ENCODE measurements at places on chromosomes 7 and 10. TPM values are rescaled to one million over a fixed set of nuclear protein-coding genes. Genes with fewer than 3 reads are reported as not detected.

TMEM139 gene
- total RNA-seq: 0.64 TPM

CALHM3 gene
- not detected for total RNA-seq

ARL4A gene
- total RNA-seq: 51.3 TPM

CNPY1 gene
- 19.4 TPM for total RNA-seq

COL26A1 gene
- total RNA-seq: 16.3 TPM

SPACDR gene
- total RNA-seq: 0.54 TPM

SFTPD gene
- total RNA-seq: 1.5 TPM

STK32C gene
- total RNA-seq: 9.9 TPM

CPXM2 gene
- total RNA-seq: 1.8 TPM

MMP21 gene
- total RNA-seq: 0.09 TPM

AKR1C2 gene
- 12.5 TPM for total RNA-seq

TLX1 gene
- total RNA-seq: not detected

ICA1 gene
- 18.3 TPM for total RNA-seq

MKI67 gene
- total RNA-seq: 13.6 TPM

CYP2C9 gene
- not detected for total RNA-seq

FKBP9 gene
- 30.4 TPM for total RNA-seq

MYO1G gene
- 0.54 TPM for total RNA-seq

SEMA3D gene
- total RNA-seq: 39.2 TPM

CFAP46 gene
- total RNA-seq: 5.2 TPM

IMPDH1 gene
- total RNA-seq: 38.3 TPM

DCLRE1A gene
- 12.7 TPM for total RNA-seq

GTF2IRD1 gene
- total RNA-seq: 20.7 TPM

TDRD1 gene
- total RNA-seq: 0.45 TPM

SERPINE1 gene
- 0.27 TPM for total RNA-seq

PCDH15 gene
- total RNA-seq: 36.2 TPM

ADAM12 gene
- total RNA-seq: 16.7 TPM

FEZF1 gene
- not detected for total RNA-seq

INA gene
- 160 TPM for total RNA-seq

C10orf53 gene
- total RNA-seq: 0.18 TPM

KAZALD1 gene
- total RNA-seq: 1.3 TPM

PRDX3 gene
- total RNA-seq: 81.2 TPM

GCK gene
- total RNA-seq: 7.7 TPM

GIMAP8 gene
- total RNA-seq: 2.5 TPM

LIPK gene
- total RNA-seq: not detected

ACTR3C gene
- total RNA-seq: 8.3 TPM

ARHGAP12 gene
- total RNA-seq: 78.3 TPM

PROSER2 gene
- 0.64 TPM for total RNA-seq

CALHM1 gene
- not detected for total RNA-seq

CLEC5A gene
- not detected for total RNA-seq

All from cerebellum (tissue), 4 donors.